NCI-H1417 (cell line): ENCODE measurements at places on chromosomes 13 and 19.

DNA sequence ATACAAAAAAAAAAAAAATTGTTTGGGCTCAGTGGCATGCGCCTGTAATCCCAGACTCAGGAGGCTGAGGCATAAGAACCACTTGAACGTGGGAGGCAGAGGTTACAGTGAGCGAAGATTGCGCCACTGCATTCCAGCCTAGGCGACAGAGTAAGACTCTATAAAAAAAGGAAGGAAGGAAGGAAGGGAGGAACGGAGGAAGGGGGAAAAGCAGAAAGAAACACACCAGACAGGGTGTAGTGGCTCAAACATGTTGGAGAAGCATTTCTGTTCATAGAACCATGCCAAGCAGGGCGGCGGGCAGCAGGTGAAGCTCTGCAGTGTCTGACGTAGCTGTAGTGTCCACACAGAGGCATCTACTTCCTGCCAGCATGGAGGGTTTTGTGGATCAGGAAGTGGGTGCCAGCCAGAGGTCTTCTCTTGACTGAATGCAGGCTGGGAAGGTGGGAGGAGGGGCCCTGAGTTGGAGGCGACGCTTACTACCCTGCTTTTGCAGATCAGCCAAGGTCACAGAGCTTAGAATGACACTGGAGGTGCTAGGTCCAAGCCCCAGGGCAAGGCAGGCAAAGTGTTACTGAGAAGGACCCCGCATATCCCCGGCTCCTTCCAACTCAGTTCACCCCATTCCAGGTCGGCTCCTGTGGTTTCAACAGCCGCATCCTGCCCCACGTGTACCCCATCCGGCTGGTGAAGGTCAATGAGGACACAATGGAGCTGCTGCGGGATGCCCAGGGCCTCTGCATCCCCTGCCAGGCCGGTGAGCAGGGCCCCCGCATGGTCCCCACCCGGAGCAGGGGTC, 11.6 kb upstream of the PGLS start:
- DNase-seq = no peak

DNA sequence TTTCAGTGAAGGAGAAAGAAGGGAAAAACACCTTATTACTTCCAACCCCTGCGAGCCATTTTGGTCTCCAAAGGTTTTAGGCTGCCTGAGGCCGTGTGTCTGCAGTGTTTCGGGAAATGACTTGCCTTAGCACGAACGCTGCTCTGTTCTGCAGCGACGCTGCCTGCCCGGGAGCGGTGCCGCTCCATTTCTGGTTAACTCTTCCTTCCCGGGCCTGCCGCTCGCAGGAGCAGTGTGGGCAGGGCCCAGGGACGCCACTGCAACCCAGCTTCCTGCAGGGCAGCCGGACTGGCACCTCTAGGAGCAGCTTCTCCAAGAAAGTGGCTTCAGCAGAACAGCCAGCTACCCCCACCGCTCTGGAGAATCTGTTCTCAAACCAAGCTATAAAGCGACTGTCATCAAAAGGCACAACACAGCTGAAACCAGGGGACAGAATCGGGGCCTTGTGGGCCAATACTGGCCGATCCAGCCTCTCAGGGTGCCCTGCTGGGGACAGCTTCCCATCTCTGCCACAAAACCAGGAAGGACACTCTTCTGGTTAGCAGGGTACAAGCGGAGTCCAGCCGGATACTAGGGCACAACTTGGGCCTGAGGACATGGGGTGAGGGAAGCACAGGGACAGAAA, 72.2 kb downstream of the KCTD15 start:
- DNase-seq = peak; percentile 31

DNA sequence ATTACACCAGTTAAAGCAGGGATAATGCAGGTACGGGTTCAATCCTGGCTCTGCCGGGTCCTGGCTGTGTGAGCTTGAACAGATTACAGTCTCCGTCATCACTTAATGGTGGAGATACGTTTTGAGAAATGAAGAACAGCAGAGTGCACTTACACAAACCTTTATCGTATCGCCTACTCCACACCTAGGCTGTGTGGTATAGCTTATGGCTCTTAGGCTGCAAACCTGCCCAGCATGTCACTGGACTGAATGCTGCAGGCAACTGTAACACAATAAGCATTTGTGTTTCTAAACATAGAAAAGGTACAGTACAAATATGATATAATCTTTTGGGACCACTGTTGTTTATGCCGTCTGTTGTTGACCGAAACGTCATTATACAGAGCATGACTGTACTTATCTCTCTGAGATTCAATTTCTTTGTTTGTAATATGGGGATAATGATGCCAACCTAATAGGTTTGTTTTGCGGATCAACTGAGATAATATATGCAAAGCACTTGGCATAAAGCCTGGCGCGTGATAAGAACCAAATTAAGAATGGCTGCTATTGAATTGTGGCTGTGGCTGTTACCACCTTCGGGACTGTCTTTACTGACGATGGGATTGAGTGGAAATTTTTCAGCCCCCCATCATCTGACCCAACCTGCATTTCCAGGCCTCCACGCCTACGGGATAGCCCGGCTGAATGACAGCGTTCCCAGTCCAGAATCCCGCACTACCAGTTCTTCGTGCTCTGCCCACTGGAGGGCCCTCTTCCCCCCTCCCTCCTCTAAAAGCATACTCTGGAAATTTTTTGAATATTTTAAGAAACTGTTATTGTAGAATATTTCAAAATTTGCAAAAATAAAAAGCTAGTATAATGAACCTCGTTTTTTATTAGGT, 11.2 kb downstream of the KRTDAP start:
- DNase-seq = peak; percentile 5

DNA sequence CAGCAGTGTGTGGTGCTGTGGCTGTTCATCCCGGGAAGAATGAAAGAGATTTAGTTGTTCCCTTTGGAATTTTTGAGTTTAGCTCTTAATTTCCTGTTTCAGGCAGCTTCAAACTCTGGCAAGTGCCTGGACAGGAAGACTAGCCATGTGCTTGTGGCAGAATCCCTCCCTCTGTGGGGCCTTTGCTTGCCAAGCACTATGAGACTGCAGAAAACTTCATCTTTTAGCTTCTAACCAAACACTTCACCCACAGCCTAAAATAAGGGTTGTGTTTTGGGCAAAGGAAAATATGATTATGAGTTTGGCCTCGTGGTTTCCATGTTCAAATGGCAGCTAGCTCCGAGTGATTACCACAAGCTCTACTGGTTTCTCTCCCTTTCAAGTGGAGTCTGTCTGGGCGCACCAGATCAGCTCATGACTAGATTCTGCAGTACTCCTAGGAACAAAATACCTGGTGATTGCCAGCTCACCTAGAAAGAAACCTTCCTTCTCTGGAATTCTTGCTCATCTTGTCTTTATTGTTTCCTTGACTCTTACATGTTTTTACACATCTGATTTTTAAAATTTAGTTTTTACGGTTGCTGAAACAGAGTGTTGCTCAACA, 707.5 kb downstream of the SLITRK6 start:
- no peak for DNase-seq

DNA sequence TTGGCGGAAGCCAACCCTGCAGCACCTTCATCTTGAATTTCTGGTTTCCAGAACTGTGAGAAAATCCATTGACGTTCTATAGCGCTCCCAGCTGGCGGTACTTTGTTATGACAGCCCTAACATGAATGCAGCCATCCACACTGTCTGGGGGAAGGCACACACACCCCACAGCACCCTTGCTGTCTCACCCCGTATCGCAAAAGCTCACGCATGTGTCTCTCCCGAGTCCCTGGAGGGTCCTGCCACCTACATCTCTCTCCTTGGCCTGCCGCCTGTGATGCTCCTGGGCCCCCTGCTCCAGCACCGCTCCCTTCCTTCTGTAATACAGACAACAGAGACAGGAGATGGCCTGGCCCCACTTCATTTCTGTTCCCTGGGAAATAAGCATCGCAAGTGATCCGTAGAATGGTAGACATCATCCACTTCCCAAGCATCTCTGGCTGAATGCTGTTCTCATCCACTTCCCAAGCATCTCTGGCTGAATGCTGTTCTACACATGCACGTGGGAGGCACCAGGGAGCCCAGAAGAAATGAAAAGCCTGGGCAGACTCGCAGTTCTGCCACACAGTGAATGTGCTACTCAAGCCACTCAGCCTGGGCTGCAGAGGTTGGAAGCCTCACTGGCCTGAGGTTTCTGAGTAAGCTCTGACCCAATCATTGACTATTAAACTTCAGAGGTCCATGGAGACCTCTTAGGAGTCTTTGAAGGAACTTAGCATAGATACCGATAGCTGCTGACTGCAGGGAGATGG, 29.6 kb downstream of the EPN1 start:
- no peak for DNase-seq

DNA sequence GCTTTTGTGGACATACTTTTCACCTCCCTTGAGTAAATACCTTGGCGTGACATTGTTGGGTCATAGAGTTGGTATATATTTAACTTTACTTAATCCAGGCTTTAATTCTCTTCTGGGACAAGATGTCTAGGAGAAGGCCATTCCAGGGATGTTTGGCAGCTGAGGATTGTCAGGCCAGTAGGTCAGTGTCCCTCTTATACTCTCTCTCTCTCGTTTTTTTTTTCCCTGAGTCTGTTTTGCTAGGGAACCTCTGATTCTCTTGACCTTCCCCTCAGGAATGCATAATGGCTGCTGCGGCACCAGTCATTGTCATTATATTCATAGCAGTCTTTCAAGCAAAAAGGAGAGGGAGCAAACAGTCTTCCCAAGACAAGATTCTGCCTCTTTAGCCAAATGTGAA, 48.8 kb downstream of the BICRA start:
- no peak for DNase-seq

DNA sequence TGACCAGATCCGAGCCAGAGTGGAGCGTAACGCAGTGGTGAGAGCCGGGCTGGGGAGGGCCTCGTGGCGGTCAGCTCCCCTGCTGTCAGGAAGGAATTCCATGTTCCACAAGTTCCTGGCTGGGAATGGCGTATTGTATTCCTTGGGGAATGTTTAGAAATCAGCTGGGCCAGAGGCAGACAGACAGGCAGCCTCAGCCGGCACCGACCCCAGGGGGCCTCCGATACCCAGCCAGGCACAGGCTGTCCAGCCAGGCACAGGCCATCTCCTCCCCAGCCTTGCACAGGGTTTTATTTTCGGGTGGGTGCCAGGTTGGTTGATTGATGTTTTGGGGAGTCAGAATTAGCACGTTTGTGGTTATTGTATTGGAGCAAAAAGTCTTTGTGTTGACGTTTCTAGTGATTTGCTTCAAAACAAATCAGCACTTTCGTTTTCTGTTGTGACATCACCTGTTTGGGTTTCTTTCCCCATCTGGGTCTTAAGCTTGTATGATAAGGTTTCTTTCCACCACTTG, 126.6 kb upstream of the MCF2L start:
- DNase-seq = no peak

DNA sequence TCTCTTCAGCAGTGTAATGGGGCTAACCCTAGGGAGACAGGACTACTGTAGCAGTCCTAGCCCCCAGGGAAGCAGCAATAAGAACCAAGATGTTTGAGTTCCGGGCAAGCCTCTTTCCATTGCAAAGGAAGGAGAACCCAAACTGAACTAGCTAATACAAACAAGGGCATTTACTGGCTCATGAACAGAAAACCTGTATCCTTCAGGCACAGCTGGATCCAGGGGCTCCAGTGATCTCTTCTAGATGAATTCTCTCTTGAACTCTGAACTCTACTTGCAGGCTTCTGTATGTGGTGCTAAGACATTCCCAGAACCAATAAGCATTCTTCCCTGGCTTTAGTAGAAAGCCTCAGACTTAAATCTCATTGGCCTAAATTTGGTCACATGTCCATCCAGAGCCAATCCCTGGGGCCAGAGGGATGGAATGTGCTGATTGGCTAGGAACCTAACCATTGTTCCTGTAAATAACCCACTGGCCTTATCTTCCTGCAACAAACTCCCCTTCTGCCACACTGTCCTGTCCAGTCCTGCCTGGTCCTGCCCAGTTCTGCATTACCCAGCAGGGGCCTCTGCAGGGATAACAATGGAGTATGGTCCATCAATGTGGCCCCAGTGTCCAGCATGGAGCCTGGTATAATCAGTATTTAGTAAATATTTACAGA, 3.9 kb upstream of the PODNL1 start:
- no peak for DNase-seq
